GOT3 (cell line): ENCODE measurements at places on chromosomes 3 and 15.

DNA sequence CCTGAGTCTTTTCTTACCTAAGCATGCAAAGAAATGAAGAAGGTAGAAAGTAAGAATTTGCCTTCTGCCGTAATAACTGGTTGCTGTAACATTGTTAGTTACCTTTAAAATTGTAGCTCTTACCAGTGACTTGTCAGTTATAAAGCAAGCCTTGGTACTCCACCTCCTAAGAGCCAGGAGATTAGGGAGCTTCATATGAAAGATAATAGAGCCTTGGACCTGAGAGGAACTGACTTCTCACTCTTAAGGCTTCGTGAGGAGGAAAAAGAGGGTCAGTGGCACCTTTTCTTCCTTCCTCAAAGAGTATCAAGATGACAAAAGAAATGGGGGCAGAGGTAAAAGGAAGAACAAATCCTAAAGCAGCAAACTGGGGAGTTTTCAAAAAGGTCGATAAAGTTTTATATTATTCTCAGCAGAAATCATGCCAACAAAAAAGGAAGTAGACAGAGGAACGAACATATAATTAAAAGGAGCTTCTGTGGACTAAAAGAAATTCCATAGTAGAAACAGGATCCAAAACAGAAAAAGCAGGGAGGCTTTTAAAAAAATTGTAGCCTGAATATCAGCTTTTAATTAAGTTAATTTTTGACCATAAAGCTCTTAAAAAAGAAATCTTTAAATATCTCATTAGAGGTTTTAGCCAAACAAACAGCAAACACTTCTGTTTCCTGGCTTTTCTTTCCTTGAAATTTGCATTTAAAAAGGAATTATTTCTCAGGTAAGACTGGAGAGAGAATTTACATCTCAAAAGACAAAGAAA is 847.1 kb upstream of the ALCAM start:
- no peak for DNase-seq

- no peak for DNase-seq
Measured at GRCh38 chr3:42520906-42521305, 18.5 kb downstream of the VIPR1 start.

GRCh38 chr3:50100386-50100785 is 11.7 kb downstream of the RBM5 start:
- DNase-seq, result no peak

DNA sequence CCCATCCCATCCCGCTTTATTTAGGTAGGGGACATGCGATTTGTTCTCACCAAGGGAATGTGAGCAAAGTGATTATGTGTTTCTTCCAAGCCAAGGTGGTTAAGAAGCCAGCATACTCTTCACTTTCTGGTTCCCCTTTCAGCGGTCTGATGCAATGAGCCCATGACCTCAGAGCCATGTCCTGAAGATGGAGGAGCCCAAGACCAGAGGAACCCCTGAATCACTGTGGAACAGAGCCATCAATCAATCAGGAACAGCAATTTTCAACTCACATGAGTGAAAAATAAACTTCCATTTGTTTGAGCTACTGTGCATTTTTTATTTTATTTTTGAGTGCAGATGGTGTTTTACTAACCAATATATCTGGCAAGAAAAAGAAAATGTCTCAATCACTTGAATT is 10.8 kb downstream of the THRB start:
- DNase-seq, result no peak

- DNase-seq, result no peak
Measured at GRCh38 chr3:14991151-14991742, 43.9 kb downstream of the NR2C2 start.

GRCh38 chr15:89657686-89658200 is 2.5 kb upstream of the KIF7 start:
- no peak for DNase-seq

GRCh38 chr15:76011627-76012551 is at the start of gene NRG4:
Gene NRG4 (minus strand): TSS chr15:76012424. CDS start chr15:76011230, 1,194 bp downstream.
- no peak for DNase-seq

DNA sequence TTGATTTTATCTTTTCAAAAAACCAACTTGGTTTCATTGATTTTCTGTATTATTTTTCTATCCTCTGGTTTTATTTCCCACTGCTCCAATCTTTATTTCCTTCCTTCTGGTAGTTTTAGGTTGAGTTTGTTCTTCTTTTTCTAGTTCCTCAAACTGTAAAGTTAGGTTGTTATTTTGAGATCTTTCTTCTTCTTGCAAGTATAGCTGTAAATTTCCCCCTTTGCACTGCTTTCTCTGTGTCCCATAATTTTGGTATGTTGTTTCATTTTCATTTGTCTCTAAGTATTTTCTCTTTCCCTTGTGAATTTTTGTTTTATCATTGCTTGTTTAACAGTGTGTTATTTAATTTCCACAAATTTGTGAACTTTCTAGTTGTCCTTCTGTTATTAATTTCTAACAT is 120.0 kb downstream of the PLD1 start:
- no peak for DNase-seq

DNA sequence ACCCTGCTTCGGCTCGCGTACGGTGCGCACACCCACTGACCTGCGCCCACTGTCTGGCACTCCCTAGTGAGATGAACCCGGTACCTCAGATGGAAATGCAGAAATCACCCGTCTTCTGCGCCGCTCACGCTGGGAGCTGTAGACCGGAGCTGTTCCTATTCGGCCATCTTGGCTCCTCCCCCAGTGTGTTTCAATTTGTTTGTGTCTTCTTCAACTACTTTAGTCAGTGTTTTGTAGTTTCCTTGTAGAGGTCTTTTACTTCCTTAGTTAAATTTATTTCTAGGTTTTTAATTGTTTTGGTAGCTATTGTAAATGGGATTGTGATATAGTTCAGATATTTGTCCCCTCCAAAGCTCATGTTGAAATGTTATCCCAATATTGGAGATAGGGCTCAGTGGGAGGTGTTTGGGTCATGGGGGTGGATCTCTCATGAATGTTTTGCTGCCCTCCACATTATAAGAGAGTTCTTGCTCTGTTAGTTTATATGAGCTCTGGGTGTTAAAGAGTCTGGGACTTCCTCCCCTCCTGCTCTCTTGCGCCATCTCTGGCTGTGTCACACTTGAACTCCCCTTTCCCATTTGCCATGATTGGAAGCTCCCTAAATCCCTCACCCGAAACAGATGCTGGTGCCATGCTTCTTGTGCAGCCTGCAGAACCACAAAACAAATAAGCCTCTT is 304.4 kb downstream of the DOCK3 start:
- DNase-seq, result no peak

- no peak for DNase-seq
Measured at GRCh38 chr15:95919460-95919859, 411.0 kb upstream of the NR2F2 start.

GRCh38 chr3:195241592-195242355 is 29.2 kb downstream of the XXYLT1 start:
- no peak for DNase-seq

GRCh38 chr3:9147215-9147895 is 102.1 kb downstream of the SRGAP3 start:
- DNase-seq, result no peak

- DNase-seq, result no peak
Measured at GRCh38 chr15:90259524-90259923, 5.9 kb upstream of the NGRN start.

- DNase-seq, result no peak
Measured at GRCh38 chr3:4736284-4736861, 242.9 kb upstream of the BHLHE40 start.

DNA sequence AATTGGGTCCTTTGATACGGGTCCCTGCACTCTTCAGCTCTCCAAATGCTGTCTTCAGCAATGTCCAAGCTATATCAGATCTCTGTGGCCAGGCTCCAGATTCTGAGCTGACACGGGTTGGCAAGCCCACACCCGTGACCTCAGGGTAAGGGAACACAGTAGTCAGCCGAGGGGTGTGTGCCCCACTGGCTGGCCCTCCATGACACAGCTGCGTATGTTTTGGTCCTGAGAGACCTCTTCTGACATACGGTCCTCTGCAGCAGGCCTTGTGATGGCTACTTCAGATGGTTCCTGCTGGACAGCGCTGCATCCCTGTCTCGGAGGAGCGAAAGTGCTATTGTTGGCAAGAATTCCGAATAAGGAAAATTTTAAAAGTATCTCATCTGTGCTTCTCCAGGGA is 85.2 kb upstream of the ADAMTS17 start:
- DNase-seq, result no peak

DNA sequence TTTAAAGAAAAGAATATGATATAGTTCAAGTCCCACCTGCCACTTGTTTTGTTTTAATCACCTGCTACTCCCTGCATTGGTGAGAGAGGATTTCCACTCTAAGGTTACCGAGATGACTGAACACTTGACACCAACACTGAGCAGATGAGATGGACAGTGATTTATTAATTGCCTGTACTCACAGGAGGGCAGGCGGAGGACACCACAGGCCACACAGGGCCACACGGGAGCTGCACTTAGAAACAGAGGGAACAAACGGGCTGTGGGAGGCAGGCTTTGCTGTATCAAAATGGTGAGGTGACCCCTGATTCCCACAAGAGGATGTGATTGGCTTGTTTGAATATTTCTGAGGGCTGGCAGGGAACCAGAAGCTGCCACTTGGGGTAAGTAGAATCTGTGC is 10.8 kb downstream of the MINAR1 start:
- no peak for DNase-seq

GRCh38 chr3:195200010-195200822 is 70.7 kb downstream of the XXYLT1 start:
- no peak for DNase-seq
